Stimulated activated CD4-positive, alpha-beta T cell treated with anti-CD3 and anti-CD28 coated beads, Interleukin-4, amount 100 ng/mL, for 1 hour (primary cell): ENCODE measurements at places on chromosomes 6 and 20.

GRCh38 chr20:7967199-7967844 lies 27.1 kb upstream of the HAO1 start:
- no peak for DNase-seq

GRCh38 chr20:20806121-20807095 lies 94.0 kb upstream of the RALGAPA2 start:
- no peak for DNase-seq

DNA sequence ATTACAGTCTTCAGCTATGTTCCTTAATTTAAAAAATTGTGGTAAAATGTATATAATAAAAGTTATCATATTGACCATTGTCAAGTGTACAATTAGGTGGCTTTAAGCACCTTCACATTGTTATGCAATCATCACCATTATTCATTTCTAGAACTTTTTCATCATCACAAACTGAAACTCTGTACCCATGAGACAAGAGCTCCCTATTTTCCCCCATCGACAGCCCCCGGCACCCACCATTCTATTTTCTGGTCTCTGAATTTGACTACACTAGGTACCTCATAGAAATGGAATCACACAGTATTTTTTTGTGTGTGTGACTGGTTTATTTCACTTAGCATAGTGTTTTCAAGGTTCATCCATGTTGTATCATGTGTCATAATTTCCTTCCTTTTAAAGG lies 39.7 kb upstream of the FYN start:
- no peak for DNase-seq

DNA sequence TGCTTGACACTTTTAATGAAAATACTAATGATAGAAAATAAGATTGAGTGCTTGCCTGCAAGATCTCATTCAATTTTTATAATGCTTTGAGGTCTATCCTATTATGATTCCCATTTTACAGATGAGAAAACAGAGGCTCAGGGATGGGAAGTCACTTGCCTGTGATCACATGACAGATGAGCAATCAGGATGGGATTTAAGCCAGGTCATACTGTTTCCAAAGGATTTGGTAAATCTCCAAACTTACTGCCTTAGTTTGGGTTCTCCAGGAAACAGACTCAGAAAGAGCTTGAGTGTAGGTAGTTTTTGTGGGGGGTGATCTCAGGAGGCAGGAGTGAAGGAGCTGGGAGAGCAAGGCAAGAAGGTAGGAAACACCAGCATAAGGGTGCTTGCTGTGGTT lies 456.3 kb downstream of the MAFB start:
- DNase-seq, result no peak

DNA sequence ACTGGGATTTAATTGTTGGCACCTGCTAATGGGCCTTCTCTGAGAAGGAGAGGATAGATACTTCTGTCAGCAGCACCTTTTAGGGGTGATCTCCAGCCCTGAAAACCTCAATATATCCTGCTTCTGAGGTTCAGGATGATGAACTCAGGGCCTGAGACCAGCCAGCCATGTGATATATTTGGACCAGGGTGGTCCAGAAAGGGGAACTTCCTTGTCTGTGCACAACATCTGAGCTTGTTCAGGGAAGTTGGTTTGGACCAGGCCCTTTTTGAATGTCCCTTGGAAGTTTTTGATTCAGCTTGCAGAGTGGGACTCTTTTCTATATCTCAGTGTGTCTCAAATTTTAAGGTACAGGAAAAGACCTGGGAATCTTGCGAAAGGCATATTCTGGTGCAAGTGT lies 85.8 kb downstream of the GFRA4 start:
- no peak for DNase-seq

- no peak for DNase-seq
These were observed 12.4 kb upstream of the F13A1 start for GRCh38 chr6:6332811-6333244.

- no peak for DNase-seq
These were observed 26.3 kb upstream of the MC3R start for GRCh38 chr20:56222201-56222600.

DNA sequence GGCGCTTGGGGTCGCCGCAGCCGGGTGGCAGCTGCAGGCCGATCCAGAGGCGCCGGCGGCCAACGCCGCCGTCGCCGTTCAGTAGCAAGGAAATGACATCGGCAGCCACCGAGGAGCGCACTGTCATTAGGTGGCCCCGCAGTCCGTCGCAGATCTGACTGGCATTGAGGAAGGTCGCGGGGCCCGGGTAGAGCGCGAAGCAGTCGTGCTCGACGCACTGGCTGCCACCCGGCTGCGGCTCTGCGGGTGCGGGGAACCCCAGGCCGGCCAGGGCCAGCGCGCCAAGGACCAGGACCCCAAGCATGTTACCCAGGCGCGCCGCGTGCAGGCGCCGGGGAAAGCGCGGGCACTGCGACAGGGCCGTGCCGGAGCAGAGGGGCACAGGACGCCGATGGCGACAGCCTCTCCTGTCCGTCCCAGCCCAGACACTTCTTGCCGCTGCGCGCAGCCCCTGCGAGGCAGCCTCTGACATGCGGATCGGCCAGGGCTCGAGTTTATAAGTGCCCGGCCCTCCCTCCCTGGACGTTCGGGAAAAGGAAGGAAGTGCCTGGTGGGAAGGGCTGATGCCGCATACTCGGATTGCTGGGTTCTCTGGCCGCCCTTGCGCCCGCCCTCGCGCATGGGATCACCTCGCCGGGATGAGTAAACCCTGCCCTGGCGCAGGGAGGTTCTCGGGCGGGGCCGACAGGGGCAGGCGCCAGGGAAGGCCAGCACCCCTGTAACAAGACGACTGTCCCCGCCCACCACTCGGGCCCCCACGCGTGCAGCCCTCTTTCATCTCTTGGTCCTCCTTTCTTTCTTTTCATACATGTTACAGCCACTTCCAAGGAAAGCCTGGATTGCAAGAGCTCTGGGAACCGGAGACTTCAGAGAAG lies at the start of gene THBD:
Gene THBD (minus strand): TSS at position 472 of the 875 bp plus-strand sequence. CDS start 168 bp downstream, at position 304.
- DNase-seq, result no peak

DNA sequence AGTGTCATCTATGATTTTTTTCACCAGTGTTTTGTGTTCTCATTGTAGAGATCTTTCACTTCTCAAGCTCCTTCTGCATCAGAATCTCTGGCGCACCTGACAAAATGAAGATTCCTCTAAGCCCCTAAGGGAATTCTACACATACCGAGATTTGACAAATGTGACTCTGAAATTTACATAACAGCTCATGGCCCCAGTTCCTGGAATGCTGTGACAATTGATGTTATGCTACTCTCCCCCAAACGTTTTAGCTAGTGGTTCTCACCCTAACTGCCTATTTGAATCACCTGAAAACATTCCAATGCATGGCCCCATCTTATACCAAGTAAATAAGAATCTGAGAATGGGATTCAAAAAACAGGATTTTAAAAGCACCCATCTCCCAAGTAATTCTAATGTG lies 162.1 kb upstream of the FKBP1C start:
- no peak for DNase-seq

- DNase-seq, result no peak
These were observed 183.5 kb upstream of the OLIG3 start for GRCh38 chr6:137677709-137678108.

DNA sequence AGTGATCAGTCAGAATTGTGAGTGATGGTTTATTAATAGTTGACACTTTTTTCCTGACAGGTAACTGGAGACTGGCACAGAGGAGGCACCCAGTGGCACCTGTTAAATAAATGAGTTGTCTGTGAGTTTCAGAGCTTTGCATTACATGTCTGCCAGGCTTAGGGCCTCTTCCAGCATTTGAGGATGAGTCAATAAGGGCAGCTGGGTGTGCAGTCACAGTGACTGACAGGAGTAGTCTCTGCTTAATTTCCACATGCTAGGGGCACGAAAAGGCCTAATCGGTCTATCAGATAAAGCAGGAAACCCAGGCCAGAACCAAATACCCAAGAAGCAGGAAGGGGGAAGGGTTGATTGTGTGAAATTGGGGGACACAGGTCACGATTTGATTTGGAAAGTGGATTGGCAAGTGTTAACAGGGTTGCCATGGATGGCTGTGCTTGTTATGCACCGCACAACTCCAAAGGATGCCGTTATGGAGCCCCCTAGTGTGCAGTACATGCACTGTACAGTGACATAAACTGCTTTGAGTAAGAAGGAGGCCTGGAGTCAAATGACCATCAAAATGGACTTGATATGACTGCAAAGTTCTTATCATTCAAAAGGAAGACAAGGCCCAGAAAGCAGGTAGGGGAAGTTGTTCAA lies 111.9 kb upstream of the GGTLC1 start:
- peak; percentile 37 for DNase-seq

DNA sequence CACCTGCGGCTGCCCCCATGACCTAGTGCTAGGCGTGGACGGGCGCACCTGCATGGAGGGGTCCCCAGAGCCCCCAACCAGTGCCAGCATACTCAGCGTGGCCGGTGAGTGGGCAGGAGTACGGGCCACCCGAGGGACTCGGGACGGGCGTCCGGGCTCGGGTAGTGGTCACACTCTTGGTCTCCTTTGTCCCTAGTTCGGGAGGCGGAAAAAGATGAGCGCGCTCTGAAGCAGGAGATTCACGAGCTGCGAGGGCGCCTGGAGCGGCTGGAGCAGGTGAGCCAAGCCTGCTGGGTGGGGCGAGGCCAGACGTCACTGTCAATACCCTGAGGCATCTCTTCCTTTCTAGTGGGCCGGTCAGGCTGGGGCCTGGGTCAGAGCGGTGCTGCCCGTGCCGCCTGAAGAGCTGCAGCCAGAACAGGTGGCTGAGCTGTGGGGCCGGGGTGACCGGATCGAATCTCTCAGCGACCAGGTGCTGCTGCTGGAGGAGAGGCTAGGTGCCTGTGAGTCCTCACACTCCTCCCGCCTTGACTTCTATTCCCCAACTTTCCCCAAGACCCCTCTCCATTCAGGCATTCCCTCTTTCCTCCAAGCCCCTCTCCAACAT lies 2.9 kb downstream of the EGFL8 start:
- no peak for DNase-seq

GRCh38 chr6:113763311-113763766 lies 93.8 kb upstream of the MARCKS start:
- no peak for DNase-seq

DNA sequence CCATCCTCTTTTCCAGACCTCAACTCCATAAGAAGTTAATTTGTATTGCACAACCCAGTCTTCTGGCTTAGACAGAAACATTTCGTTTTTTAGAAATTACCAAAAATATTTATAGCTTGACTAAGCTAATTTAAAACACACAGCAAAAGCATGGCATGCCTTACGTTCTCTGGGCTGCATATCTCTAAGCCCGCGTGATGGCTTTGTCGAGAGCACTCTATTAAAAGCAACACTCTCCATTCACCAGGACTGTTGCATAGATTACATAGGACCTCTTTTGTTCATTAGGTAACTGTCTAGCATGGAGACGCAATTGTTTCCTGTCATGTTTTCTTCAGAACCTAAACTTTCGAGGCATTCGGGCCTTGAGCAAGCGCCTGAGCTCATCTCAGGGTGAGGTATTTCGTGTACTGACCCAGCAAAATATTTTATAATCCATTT lies 104.5 kb downstream of the IBTK start:
- no peak for DNase-seq

GRCh38 chr6:63496361-63496804 lies 75.9 kb upstream of the LOC128125822 start:
- DNase-seq, result no peak

DNA sequence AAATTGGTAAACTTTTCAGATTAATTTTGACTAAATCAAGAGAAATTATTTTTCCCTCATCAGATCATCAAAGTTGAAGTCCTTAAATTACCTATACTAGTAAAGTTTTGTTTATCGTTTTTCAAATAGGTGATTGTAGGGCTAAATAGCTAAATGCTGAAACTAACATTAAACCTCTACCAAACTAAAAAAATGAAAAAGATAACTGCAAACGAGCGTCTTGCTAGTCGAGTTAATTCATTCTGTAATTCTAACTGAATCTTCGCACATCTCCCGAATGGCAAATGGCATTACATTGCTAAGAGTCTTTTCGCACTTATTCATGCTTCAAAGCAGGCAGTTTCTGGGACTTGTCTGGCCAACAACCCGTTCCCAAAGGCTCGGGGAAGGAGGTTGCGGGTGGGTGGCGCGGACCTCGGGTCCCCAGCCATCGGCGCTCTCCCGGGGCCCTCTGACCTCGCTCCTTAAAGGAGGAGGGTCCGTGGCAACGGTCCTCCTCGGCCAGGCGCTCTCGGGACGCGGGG lies 43.8 kb downstream of the POPDC3 start:
- DNase-seq, result no peak

DNA sequence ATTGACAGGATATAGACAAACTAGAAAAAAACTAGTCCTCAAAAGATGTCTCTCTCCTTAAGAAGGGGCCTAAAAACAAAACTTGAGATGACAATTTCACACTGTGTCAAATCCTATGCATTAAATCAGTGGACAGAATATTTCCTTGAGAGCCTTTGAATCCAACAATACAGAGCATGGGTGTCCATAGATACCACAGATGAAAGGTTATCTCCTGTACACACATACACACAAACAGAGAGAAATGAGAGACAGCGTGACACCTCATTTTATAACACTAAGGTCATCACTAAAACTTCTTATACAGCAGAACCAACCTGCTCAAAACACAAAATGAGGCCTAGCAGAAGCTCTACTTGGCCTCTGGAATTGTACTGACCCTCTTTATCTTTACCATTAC lies 55.5 kb downstream of the MAP7 start:
- DNase-seq, result no peak

DNA sequence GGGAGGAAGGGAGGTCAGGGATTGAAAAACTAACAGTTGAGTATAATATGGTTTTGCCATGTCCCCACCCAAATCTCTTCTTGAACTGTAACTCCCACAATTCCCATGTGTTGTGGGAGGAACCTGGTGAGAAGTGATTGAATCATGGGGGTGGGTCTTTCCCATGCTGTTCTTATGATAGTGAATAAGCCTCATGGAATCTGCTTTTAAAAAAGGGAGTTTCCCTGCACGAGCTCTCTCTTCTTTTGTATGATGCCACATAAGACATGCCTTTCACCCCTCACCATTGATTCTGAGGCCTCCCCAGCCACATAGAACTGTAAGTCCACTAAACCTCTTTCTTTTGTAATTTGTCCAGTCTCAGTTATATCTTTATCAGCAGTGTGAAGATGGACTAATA lies 833.4 kb upstream of the MAP3K7 start:
- DNase-seq, result no peak
